Amniotic epithelial cell (primary cell): ENCODE measurements at places on chromosomes 6 and 20.

GRCh38 chr6:110664933-110665332, 150.3 kb downstream of the CDK19 start:
- DNase-seq, result peak; percentile 22

GRCh38 chr6:105364243-105364642, 38.6 kb downstream of the PREP start:
- no peak for DNase-seq

GRCh38 chr20:23461180-23461579, 8.5 kb upstream of the CST11 start:
- no peak for DNase-seq

GRCh38 chr6:26065952-26066380, 21.3 kb upstream of the HFE start:
- peak; percentile 83 for DNase-seq

DNA sequence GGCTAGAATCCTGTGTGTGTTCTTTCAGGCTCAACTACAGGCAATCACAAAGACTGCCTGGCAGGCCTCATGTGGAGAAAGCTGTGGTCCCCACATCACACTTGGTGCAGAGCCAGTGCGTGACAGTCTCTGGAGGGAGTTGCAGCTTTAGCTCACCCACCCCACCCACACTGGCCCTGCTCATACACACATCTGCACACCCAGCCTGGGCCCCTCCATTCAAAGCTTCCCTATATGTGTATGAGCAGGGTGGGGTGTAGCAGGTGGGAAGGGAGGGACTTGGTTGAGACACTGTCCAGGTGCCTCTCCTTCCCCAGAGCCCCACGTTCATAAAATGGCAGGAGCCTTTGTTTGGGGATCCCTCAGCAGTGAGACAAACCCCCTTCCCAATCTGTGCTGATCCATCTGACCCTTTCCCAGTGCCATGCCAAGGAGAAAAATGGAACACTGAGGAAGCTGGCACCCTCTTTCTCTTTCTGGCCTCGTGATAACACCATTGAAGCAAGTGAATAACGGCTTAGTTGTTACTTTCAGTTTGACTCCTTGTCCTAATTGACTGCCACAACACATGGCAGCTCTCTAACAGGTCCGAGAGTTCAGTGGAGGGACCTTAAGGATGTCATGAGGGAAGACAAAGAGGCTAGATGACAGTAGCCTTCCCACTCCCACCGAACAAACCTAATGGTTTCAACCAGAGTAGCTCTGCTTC, 53.8 kb upstream of the NRSN1 start:
- DNase-seq, result no peak

- DNase-seq, result no peak
These were observed 16.8 kb downstream of the PGM3 start for GRCh38 chr6:83176246-83176645.

DNA sequence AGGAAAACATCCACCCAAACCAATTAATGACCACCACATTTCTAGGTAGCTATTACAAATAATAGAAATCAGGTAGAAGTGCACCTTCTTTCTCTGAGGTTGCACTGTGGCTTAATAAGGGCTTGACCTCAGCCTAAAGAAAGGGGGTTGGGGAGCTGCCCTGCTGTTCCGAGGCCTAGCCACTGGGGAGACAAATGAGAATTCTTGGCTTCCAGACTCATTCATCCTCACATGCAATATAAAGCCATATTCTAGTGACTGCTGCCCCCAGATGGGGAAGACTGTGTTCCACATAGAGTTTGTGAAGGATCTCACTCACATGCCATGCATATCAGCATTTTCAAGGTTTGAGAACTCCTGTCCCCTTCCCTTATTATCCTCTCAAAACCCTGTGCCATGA, 22.9 kb downstream of the SAYSD1 start:
- no peak for DNase-seq

DNA sequence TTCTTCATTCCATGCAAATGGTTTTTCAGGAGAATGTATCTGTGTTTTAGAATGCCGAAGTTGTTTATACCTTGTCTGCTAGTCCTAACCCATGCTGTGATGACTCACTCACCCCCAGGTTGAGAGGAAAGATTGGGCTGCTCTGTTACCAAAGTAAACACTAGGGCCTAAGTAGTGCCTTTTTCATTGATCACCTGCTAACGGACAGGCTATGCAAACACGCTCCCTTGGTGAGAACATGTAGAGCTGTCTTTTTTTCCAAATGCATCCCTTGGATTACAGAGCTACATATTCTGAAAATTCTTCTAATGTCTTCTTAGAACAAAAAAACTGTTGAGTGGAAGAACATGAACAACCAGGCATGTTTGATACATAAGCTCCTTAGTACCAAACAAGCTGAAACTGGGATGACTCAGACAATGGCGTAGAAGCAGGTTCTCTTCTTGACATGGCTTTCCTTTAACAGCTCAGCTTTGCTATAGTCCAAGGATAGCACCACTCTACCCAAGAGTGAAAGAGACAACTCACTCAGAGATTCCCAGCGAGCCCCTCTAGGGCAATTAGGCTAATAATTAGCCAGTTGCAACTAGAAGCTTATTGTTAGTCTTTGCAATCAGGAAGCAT, 20.5 kb downstream of the PERP start:
- peak; percentile 44 for DNase-seq

- no peak for DNase-seq
These were observed 122.8 kb upstream of the ZNF217 start for GRCh38 chr20:53716395-53716794.

GRCh38 chr20:7571521-7572055, 368.7 kb downstream of the HAO1 start:
- DNase-seq, result no peak

DNA sequence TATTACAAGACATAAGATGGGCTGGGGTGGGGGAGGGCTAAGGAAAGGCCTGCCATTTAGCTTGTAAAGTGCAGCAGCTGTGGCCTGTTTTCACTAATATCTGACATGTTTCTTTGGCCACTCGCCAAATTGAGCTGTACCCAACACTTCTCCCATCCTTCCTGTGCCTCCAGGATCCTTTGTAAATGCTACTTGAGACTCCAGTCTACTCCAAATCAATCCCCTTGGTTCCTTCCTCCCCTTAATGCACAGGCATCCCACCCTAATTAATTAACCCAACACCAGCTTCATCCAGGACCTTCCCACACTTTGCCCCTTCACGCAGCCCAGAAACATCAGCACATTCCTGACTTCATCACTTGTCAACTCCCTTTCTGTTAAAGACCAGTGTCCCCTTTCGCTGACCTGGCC, 55.0 kb upstream of the TCF21 start:
- no peak for DNase-seq

DNA sequence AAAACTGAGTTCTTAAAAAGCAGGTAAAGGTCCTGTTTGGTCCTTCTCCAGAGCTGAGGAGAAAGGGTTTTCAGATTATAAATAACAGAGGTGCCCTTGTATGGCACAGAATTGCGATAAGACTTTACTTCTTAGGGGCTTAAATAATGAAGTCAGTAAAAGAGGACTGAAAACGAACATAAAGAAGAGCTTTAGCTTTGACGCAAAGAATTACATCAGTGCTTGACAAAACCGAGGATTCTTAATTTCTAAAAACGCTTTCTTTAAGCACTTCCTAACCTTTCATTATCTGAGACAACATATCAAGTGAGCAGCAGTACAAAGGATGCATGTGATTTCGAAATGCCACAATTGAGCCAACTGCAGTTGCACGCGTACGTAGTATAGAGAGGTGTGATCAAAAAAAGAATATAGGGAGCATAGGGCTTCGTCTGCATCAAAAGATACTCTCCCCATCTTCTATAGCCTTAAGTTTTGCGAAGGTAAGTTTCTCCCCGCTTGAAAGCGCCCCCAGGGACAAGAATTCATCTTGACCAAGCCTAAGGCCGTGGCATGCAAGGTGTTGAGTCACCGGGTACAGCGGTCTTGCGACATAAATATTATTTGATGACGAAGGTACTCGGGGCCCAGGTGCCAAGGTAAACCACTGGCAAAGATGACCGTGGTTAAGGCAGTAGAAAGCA, 778 bp upstream of the LOC128125822 start:
- DNase-seq, result peak; percentile 73

GRCh38 chr6:113901482-113901881, 44.3 kb downstream of the MARCKS start:
- peak; percentile 66 for DNase-seq

GRCh38 chr6:13465734-13466133, 21.7 kb downstream of the GFOD1 start:
- no peak for DNase-seq

DNA sequence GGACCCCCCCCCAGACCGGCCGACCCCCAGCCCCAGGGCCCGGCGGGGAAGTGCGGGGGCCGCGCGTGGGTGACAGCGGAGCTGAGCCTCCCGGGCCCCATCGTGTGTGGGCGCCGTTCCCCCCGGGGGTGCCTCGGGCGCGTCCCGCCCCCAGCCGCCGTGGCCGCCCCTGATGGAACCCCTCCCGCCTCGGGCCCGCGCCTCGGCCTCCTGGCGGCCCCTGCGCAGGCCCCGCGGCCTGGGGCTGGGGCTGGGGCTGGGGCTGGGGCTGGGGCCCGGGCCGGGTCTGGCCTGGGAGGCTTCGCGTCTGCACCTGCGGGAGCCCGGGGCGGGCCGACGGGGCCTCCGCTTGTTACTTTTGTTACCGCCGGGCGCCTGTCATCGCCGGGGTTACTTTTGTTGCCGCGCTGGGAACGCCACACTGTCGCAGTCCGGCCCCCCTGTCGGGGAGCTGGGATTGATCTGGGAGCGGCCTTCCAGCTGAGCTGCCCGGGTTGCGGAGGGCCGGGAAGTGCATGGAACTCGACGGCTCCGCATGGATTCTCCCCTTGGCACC, 598 bp downstream of the OGFR start:
- no peak for DNase-seq

DNA sequence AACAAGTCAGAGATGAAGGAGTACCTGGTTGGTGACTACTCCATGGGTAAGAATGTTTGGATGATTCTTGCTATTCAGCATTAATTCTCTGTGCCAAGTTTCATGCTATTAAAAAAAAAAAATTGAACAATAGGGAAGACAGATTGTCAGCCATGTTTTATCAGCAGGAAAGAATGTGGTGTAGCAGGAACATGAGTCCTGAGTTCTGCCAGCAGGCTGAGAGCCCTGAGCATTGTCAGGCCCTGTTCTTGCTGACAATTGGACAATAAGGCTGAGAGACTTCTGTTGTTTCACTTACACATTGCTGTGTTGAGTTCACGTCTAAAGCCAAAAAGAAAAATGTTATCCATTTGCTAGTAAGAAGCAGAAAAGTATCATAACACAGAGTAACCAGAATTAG, 70.4 kb upstream of the SMIM28 start:
- no peak for DNase-seq

DNA sequence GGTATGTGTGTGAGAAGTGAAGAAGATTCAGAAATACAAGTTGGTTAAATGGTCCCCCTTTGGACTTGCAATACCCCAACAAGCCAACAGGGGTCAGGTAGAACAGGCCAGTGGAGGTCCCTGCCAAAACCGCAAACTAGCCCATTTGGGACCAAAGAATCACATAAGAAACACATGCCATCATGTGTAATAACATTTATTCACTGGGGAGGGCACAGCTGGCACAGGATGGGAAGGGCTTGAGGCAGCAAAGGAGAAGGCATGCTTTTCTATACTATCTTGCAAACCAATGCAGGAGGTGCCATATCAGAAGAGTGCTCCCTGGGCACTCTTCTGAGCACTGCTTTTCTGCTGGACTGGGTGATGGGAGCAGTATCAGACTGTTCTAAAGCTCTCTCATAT, 116.1 kb upstream of the TRAF3IP2 start:
- peak; percentile 45 for DNase-seq

- no peak for DNase-seq
These were observed 81.3 kb upstream of the BMP2 start for GRCh38 chr20:6686171-6686570.

GRCh38 chr6:148435386-148435785, 92.7 kb downstream of the SASH1 start:
- DNase-seq, result peak; percentile 88

- DNase-seq, result peak; percentile 58
These were observed 73.9 kb downstream of the MDN1 start for GRCh38 chr6:89745716-89746115.

DNA sequence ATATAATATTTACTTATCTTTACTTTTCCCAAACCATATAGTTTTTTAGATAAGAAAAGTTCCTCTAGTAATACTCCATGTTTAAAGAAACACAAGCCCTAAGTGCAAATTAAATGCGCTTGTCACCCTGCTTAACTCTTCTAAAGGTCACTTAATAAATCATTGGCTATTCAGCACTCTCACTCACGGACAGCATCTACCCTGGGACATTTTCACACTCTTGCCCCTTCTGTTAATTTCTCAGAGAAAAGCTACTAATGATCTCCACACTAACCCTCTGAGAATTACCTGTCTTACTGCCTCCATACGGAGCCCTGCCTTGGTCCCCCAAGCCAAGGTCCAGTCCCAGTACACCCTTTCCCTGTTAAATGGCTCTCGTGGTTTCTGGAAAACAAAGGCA, 102.2 kb downstream of the NRN1 start:
- DNase-seq, result no peak

DNA sequence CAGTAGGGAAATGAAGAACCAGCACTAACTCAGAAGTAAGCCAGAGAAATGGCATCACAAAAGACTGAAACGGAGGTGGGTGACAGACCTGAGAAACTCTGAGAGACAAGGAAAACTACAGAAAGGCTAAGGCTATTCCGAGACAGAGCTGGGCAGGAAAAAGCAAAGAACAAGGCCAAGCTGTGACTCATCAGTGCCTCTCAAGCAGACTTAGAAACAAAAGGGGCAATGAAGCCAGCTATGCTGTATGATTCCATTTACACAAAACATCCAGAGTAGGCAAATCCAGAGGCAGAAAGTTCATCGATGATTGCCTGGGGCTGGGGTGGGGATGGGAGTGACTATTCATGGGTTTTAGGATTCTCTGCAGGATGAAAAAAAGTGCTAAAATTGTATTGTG, 50.0 kb downstream of the SLC23A2 start:
- DNase-seq, result peak; percentile 74

DNA sequence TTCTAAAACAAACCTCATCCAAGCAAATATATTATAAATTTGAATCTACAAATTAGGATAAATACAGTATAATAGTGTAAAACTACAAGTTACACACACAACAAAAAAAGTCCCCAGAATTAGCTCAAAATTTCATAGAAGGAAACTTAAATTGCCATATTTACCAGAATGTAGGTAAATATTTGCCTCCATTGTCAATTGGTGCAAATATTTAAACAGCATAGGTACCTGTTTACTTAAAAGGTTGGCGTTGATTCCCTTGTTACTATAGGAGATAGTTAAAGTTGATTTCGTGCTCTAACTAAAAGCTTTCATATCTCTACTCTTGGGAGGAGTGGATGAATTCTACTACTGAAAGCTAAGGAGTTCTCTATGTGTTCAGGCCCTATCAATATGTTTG, 111.6 kb upstream of the TENT5A start:
- no peak for DNase-seq

- DNase-seq, result no peak
These were observed 195.1 kb downstream of the ZMYND8 start for GRCh38 chr20:47161411-47161810.
